Stimulated activated memory B cell treated with anti-CD40 and anti-IgM and Interleukin-4, amounts not matched to agents 10 μg/mL and 1 μg/mL and 100 μg/mL, for 72 hours (primary cell): ENCODE measurements at places on chromosomes 7 and 10.

DNA sequence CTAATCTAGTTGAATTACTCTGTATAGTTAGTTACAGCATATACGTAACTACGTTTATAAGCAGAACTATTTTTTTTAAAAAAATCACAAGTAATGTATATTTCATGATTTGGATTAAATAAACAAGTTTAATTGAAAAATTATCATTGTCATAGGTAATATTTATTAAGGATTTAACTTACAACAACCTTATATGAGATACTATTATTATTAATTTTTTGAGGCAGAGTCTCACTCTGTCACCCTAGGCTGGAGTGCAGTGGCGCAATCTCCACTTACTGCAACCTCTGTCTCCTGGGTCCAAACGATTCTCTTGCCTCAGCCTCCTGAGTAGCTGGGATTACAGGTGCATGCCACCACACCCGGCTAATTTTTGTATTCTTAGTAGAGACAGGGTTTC lies 4.1 kb upstream of the CUL1 start:
- no peak for ATAC-seq

DNA sequence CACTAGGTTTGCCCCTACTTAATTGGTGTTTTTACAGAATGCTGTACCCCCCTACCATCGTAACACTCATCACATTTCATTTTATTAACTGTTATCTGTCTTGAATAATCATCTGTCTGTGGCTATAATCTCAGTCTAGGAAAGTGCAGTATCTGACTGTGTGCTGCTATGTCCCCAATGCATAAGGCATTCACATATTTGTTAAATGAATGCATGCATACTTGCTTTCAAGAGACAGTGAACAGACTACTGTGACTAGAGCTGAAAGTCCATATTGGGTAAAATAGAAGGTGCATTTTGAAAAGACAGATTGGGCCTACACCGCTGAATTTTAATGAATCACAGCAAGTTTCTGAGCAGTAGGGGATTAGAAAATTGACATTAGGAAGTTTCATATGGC lies 112.3 kb downstream of the ARHGAP12 start:
- no peak for ATAC-seq

GRCh38 chr7:154287356-154287755 lies 235.2 kb downstream of the DPP6 start:
- no peak for ATAC-seq

- ATAC-seq, result no peak
These were observed 226.6 kb downstream of the PAXIP1 start for GRCh38 chr7:154776350-154776749.

DNA sequence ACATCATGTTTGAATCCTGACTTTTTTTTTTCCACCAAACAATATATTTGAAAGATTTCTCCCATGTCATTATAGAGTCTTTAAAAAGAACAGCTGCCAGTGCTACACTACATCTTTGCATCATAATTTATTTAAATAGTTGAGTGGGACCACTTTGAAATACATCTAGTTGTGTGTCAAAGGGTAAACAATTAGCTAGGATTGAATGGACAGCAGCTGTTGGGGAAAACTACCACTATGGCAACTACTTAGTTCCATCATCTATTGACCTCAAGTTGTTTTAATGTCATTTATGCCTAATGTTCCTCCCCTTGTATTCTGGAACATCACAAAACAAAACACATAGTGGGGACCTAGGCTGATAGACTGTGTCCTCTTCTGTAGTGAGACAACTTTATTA lies 985.1 kb downstream of the SORCS1 start:
- no peak for ATAC-seq

- peak; percentile 67 for ATAC-seq
These were observed 34.9 kb upstream of the PRSS1 start for GRCh38 chr7:142714375-142714774.
